CD8-positive, alpha-beta memory T cell (primary cell): ENCODE measurements at places on chromosomes 7 and 10.

GRCh38 chr7:74428023-74428422, 25.7 kb upstream of the GTF2IRD1 start:
- no peak for DNase-seq

DNA sequence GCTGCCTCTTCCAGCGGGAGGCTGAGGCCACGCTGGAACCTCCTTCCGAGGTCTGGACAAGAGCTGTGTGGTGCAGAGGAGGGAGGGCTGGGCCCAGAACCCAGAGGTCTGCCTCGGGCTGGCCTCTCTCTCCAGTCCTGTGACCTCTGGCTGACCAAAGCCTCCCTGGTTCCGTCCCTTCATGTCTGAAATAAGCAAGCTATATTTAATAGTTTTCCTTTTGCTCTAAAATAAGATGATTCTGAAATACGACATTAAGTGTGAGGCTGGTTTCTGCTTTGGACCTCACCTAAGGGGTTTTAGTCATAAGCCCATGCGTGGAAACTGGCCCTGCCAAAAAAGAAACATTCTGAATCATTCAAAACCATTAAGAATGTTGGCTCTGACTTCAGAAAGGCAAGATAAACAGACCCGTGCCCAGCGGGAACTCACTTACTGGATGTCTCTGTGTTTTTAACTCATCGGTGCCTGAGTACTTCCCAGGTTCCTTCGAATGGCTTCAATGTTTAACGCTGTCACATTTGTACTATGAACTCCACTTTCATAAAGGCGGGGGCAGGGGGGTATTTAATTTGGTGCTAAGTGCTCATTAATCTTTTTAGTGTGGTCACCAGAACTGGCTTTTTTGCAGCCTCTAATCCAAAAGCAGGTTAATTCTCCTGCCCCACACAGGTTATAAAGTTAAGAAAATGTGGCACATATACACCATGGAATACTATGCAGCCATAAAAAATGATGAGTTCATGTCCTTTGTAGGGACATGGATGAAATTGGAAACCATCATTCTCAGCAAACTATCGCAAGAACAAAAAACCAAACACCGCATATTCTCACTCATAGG, 157.5 kb upstream of the KLF14 start:
- DNase-seq, result no peak

- DNase-seq, result peak; percentile 5
Measured at GRCh38 chr7:129188892-129189660, 643 bp downstream of the SMO start.

- no peak for DNase-seq
Measured at GRCh38 chr10:59234816-59235429, 58.5 kb downstream of the PHYHIPL start.

- no peak for DNase-seq
Measured at GRCh38 chr7:86844608-86845007, 200.9 kb downstream of the GRM3 start.

GRCh38 chr10:78295242-78295641, 261.6 kb downstream of the RPS24 start:
- no peak for DNase-seq

GRCh38 chr10:60222047-60222446, 167.6 kb downstream of the ANK3 start:
- no peak for DNase-seq

- DNase-seq, result peak; percentile 11
Measured at GRCh38 chr10:79400146-79401004, 45.0 kb downstream of the ZCCHC24 start.

GRCh38 chr10:28678687-28679457, 1.6 kb downstream of the BAMBI start:
- no peak for DNase-seq

GRCh38 chr7:90580051-90580450, 16.1 kb upstream of the CDK14 start:
- DNase-seq, result no peak

- no peak for DNase-seq
Measured at GRCh38 chr7:106621393-106622132, 39.4 kb downstream of the CCDC71L start.

DNA sequence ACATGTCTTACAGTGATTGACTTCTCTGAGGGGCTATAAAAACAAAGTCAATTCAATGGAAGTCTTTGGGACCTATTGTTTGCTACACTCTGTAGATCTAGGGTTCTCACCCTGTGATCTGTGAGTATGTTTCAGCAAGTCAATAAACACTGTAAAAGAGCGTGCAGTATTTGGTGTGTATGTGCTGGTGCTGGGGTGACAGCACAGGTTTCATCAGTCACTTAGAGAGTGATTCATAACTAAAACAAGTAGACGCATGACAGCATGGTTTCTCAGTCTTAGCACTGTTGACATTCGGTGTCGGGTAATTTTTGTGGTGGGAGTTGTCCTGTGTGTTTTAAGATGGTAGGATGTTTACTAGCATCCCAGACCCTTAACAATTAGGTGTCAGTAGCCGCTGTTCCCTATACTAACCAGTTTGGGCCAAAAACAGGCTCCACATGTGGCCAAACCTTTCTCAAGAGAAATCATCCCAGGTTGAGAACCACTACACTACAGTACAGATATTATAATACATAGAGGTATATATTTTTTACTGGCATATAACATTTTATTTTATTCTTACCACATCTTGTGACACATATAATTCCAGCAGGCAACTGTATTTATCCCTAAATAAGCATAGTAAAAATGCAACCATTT, 411.8 kb downstream of the ARL4A start:
- DNase-seq, result no peak

DNA sequence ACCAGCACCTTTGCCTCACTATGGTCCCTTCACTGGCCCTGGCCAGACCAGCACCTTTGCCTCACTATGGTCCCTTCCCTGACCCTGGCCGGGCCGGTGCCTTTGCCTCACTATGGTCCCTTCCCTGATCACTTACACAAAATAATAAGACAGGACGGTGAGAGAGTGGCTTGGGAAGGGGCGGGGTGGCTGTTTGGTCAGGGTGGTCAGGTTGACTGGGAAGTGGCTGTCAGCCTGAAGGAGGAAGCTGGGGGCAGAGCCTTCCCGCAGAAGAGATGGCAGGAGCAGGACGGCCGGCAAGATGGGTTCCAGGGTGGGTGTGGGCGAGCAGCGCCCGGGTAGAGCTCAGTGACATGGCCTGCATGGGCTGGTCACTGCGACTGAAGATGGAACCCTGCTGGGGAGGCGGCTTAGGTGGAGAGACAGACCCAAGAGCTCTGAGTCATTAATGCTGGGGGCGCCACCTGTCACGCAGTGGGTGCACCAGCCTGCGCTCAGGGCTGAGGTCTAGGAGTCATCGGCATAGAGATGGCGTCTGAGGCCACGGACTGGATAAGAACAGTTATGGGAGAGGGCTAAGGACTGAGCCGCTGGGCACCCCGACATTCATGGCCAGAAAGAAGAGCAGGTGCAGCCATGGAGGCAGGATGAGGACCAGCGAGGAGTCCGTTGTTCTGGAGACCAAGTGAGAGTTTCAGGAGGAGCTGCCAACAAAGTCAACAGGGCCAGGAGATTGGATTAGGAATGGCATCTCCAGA, 91.8 kb downstream of the CHST15 start:
- DNase-seq, result no peak

DNA sequence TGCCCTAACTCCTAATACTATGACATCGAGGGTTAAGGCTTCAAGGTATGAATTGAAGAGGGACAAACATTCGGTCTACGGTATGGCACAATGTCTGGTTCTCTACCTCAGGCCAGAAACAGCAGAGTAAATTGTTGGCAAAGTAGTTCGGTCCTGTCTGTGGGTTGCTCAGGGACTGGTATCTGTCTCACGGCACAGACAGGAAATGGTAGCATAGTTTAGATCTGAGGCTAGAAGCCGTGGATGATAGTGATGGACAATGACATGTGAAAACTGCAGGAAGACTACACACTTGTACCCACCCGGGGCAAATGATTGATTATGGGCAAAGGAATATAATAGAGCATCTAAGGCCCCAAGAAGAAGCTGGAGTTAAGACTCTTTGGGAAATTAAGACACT, 106.2 kb downstream of the TWIST1 start:
- no peak for DNase-seq

DNA sequence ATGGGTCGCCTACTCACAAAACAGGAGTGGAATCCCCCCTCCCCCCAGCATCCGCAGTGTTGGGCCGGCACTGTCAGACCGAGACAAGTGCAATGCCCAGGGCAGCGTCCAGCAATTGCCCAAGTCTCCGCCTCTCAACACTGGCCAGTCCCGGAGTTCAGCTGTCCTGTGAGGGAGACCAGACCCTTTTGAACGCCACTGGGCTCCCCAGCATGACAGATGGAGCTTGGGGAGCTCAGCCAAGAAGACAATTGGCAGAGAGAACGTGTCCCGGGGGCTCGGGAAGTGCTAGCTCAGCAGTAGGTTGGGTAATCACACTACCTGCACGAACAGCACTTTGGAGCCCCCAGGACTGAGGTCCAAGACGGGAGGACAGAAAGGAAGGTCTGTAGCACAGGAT, 4.7 kb downstream of the COPS6 start:
- DNase-seq, result no peak

DNA sequence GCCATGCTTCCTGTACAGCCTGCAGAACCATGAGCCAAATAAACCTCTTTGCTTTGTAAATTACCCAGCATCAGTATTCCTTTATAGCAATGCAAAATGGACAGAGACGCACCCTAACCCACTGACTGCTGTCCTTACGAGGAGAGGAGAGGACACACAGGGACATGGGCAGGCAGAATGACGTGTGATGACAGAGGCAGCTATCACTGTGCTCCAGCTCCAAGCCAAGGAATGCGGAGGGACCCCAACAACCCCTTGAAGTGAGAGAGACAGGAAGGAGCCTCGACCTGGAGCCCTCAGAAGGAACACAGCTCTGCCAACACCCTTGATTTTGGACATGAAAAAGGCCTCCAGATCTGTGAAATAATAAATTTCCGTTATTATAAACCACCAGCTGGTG, 46.6 kb upstream of the EBF3 start:
- DNase-seq, result no peak

DNA sequence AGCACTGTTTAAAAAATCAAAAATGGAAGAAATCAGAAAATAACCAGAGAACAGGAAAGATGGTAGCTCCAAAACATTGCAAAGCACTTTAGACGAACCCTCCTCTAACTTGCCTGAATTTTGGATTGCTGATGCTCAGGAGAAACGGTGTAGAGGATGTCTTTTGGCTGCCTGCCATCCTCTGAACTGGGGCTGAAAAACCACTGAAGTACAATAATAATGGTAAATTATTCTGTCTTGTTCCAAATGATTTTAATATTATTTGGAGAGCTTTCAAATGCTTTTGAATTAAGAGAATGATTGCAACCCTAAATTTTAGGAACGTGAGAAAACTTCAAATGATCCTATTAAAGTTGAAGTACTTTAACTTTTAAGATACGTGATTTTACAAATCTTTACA, 167.3 kb upstream of the SLC13A1 start:
- no peak for DNase-seq

DNA sequence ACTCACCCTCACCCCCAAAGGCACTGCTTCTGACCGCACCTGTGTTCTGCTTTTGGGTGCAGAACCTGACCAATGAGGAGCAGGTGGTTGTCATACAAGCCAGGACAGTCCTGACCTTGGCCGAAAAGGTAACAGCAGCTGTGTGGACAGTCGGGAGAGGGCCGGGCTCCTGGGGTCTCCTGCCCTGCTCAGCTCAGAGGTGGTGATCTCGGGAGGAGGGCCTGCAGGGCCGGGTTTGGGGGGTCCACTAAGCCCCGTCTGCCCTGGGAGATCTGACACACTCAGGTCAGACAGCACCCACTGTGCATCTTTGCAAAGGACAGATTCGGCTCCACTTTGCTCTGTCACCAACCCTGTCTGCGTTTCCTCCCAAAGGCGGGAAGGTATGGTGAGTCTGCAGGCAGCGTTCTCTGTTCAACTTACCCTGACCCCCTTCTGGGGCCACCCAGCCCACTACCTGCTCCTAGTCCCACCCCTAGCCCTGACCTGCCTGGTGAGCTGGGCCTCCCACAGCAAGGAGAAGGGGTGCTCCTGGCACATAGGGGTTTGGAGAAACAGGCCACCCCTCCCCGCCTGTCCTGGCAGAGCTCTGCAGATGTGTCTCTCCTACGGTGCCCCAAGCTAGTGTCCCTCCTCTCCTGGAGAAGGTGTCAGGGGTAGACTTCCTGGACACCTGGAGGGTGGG, 33.7 kb upstream of the DPYSL4 start:
- DNase-seq, result no peak

DNA sequence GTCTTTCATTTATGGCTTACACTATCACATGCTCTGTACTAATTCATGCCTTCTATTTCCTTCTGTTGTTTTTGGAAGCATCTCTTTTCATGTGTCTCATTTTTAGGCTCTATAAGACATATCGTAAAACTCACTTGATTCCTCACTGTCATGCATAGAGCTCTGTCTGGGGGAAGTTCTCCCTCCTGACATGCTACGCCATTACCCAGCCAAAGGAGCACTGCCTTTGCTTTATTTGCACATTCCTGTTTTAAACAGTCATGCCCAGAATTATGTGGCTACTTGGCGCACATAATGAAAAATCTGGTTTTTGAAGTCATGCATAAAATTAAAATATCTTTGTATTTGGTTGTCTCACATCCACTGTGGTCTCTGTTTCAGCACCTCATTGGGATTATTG, 17.6 kb upstream of the AKR1C3 start:
- no peak for DNase-seq

GRCh38 chr10:70418229-70418628, 14.3 kb downstream of the EIF4EBP2 start:
- no peak for DNase-seq

- DNase-seq, result no peak
Measured at GRCh38 chr7:74709880-74710671, 52.6 kb downstream of the GTF2I start.

- DNase-seq, result no peak
Measured at GRCh38 chr7:90180649-90181048, 26.4 kb downstream of the STEAP1 start.

- DNase-seq, result no peak
Measured at GRCh38 chr10:23075672-23076071, 19.7 kb upstream of the MSRB2 start.

- DNase-seq, result no peak
Measured at GRCh38 chr10:93580828-93581227, 14.4 kb downstream of the FFAR4 start.

DNA sequence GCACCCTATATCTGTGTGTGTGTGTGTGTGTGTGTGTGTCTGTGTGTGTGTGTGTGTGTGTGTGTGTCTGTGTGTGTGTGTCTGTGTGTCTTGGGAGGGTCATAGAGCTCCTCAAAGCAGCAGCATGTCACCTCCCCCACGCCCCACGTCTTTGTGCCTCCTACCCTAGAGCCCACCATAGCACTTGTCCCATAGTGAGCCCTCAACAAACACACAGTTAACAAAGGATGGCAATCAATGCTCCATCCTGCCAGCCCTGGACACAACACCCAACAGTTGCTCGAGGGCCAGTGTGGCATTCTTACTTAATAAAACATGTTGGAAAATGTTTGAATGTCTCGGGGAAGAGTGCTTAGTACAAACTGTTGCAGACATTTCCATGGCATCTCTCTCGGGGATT, 30.5 kb downstream of the C10orf53 start:
- no peak for DNase-seq

DNA sequence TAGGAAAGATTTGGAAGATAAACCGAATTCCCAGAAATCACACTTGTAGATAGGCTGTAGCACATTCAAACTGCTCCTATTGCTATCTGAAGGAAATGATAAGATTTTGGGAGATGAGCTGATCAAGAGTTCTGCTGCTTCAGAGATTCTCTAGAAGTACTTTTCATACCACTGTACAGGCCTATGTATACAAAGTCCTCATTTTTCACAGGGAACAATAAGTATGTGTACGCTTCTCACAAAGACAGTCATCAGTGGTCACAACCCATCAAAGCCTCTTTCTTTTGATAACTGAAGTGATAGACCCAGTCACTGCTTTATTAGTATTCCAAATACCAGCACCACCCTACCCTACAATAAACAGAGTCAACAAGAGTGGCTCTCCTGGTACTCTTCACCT, 15.6 kb upstream of the SEPTIN7 start:
- no peak for DNase-seq

- no peak for DNase-seq
Measured at GRCh38 chr10:63391812-63392211, 74.0 kb downstream of the JMJD1C start.
